ENCODE measurements at places on chromosomes 7 and 10.

GRCh38 chr7:55046582-55047342 is 27.9 kb downstream of the EGFR start:
- no peak for DNase-seq

DNA sequence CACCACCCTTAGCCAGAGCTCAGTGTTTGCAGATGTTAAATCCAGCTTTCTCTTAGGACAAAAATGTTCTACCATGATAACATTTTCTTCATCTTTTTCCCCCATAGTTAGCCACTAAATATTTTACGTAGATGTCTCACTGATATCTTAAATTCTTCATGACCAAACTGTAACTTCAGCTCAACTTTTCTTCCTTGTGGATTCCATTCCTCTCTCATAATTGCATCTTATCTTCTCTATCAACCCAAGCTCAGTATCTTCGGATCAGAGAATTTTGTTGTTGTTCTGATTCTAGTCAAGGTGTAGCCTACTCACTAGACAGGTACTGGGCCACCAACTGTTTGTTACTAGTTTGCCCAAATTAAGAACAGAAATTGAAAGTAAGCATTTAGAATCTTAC is 60.2 kb downstream of the SHOC2 start:
- no peak for DNase-seq

DNA sequence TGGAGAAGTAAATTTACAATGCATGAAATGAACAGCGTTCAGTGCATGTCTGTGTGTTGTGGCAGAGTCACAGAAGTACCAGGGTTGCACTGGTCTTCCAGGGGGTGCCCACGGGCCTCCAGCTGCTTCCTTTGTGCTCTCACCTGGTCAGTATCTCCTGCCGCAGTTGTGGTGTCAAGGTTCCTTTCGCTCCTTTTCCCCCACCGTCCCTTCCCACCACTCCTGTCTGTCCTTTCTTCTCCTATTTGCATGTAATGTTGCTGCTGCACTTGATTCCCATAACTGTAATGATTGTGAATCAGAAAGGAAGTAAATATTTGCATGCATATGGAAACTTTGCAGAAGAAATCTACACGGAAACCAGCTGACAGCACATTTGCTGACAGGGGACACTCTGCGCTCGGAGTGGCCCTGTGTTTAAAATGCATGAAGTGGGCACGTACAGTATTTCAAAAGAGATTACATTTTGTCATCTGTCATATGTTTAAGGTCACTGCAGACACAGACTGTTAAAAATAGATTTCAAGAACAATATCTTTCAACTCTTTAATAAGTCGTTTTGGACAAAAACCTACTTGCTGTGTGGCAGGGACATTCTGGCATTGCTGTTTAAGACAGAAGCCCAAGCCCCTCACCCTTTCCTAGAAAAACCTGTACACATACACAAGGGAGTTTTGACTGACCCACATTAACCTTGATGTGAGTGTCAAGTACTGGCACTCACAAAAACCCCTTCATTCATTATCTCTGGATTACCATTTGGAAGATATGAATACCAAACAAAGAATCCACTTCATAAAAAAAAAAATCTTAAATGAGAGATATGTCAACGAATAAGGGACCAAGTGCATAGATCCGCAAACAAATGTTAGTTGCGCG is 336.7 kb upstream of the KLF6 start:
- no peak for DNase-seq

DNA sequence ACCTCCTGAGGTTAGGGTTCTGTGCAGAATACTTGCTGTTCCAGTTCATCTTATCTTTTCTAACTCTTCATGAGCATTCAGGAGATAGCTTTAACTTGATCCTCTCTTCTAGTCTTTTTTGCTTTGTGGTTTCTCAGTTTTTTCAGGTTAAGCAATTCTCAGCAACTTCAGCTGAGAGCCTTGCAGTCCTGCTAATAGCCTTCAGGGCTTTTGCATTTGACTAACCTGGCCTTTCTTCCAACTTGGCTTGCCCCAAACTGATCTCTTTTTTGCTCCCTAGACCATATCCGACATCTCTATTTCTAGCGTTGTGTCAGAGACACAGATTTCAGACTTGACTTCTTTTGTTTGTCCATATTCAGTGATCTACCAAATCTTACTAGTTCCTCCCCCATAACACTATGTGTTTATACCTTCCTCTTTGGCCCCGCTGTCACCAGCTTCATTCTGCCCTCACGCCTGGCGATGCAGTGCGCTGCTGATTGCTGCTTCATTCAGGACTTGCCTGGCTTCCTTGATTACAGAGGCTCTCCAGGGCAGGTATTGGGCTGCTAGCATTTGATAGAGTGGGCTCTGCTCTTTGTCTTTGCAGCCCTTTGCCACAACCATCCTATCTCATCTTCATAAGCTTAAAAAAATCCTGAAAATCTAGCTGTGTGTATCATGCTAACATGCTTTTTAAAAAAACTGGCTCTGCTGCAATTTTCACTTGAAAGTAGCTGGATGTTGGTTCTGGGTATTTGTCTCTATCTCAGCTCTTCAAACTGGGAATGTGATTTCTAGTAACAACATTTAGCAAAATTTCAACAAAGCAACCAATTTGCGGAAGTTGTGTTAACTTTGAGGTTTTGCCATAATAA is 9.6 kb downstream of the CUL1 start:
- no peak for DNase-seq

DNA sequence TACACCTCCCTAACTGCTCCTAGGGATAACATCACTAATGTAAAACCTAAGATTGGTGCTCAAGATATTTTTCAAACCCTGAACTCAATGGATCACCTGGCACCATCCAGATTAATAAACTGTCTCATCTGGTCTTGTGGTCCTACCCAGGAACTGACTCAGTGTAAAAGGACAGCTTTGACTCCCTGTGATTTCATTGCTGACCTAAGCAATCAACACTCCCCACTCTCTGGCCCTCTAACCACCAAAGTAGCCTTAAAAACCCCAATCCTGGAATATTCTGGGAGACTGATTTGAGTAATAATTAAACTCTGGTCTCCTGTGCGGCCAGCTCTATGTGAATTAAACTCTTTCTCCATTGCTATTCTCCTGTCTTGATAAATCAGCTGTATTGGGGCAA is 6.2 kb upstream of the USP54 start:
- DNase-seq = no peak

DNA sequence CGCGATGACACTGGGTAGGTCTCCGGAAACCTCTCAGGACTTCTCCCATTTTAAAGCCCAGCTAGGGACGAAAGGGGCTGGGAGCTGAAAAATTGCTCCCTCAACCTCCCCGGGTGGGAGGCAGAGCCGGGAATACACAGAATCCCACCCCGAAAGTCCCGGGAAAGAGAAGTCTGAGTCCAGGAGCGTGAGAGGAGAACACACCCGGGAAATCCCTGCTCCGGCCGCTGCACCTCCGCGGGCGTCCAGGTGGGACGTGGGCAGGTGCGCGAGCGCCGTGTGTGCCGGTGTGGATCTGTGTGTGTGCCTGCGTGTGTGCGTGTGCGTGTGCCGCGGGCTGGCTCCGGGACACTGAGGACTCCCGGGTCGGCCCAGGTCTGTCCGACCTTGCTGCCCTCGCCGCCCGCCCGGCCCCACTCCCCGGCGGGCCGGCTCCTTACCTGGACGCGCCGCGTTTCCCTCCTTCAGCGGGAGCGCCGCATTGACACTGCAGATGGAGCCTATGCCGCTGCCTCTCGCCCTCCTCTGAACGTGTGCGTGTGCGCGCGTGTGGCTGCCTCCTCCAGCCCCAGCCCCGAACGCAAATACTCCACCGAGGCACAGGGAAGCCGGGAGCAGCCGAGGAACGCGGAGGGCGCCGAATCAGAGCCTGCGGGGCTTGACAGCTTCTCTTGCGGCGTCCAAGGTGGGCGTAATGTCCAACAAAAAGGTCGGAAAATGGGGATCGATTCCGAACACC is at the start of gene PLXNA4:
Gene PLXNA4, minus strand, starts transcription at position 489 of the 739 bp plus-strand sequence. CDS start 67,777 bp downstream, outside the sequence.
- DNase-seq = no peak

DNA sequence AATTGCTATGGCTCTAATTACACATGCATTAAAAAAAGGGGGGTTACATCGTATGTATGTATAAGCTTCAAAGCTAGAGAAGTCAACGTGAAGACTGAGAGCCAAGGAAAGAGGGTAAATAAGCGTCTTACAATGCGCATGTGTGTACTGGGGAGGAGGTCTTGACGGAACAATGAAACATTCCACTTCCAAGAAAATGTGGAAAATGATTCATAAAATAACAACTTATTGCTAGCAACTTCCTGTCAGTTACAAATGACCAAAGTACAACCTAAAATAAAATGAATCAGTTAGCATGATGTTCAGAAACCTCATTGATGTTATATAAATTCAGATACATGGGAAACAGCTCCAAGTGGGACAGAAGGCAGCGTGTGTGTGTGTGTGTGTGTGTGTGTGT is 104.1 kb upstream of the RHEB start:
- no peak for DNase-seq

DNA sequence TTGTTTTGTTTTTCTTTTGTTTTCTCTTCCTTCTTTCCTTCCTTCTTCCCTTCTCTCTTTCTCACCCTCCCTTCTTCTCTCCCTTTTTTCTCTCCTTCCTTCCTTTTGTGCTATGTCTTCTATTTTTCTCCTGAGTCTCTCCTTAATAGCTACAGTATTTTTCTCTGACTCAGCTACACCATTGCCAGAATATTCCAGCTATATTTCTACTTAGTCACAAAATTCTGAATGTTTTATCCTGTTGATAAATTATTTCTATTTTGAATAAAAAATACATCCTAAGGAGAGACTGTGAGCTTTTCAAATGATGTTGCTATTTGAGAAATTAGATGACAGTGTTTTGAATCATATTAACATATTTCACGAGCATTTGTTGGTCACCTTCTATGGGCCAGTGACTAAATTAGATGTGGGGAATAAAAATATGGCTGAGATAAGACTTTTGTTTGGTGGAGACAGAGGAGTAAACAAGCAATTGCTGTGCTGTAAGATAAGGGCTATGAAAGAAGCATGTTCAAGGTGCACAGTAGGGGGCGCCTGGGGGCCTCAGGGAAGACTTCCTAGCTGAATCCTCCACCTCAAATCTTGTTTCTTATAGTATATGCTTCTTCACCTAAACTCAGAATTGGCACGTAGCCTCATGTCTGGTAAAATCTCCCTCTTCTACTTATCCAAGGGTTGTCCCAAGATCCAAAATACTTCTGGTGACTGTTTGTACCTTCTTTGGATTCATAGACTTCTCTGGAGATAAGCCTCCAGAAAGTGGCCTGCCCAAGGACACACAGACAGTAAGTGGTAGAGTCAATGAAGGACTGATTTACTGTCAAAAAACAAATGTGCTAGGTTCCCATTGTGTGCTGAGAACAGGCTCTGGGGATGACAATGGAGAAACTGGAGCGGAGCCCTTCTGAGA is 115.5 kb upstream of the CREB5 start:
- DNase-seq = peak; percentile 36

DNA sequence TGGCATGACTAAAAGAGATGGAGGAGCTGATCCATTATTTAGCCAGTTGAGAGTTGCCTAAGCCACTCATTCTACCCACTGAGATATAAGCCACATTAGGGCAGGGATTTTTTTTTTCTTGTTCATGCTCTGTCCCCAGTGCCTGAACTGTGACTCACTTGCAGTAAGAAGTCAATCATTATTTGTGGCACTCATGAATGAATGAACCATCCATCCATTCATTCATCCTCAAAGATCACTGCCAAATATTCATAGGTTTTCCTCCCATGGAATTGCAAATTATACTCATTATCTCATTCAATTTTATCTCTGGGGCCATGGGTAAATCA is 22.8 kb upstream of the ARID5B start:
- DNase-seq = no peak

- no peak for DNase-seq
Observed at GRCh38 chr7:87345962-87346371, 503 bp downstream of the CROT start.

DNA sequence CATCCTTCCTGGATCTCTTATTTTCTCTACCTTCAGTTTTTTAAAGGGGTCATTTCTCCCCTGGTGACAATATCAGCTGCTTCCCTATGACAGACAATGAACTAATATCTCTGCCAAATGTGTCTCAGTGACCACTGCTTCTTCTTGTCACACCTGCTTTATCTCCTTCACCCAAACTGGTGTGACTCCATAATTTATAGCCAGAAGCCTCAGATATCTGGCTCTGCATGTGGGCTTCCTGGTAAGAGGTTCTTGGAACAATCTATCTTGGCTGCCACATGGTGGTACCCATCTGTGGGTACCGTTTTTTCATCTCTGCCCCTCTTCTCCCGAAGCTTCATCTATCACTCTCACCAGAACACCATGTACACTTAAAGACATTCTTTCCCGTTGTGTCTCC is 37.0 kb downstream of the CPVL start:
- DNase-seq = no peak

DNA sequence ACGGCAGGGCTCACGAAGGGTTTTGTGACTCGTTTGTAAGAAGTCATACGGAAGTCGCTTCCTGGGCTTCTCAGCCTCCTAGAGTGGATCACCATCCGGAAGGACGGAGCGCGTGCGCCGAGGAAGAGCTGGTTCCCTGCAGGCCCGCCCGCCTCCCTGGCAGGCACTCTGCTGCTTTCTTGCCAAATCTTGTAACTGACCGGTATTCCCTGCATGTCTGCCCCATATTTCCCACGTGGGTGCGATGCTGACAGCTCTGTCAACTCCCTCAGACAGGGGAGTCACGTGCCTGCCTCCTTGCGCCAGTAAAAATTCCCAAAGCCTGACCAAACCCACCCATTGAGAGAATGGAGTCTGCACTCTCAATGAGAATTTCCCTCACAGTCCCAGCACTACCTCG is 12.7 kb downstream of the SHH start:
- DNase-seq = no peak

- no peak for DNase-seq
Observed at GRCh38 chr10:102627291-102627735, 17.0 kb upstream of the TRIM8 start.

- DNase-seq = no peak
Observed at GRCh38 chr10:12594448-12594944, 245.1 kb downstream of the CAMK1D start.

DNA sequence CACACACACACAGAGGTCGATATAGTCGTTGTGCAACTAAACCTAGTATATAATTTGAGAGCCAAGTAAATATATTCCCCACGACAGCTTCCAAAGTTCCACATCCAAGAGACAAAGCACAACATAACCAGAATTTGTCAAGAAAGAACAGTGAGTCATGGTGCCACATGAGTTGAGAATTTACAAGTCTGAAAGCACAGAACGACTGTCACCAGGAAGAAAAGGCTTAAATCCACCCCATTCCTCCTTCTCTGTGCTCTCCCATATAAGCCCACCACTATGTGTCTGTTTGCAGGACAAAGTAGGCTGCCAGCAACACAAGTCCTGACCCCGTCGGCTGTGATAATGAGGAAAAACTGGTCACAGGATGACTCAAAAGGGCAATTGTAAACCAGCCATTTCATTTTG is 32.8 kb downstream of the GSAP start:
- DNase-seq = no peak

- no peak for DNase-seq
Observed at GRCh38 chr7:80637911-80638765, at the start of gene CD36. TSS of gene CD36 (plus strand) at chr7:80638642. CDS start at chr7:80646741, 8,099 bp downstream.

DNA sequence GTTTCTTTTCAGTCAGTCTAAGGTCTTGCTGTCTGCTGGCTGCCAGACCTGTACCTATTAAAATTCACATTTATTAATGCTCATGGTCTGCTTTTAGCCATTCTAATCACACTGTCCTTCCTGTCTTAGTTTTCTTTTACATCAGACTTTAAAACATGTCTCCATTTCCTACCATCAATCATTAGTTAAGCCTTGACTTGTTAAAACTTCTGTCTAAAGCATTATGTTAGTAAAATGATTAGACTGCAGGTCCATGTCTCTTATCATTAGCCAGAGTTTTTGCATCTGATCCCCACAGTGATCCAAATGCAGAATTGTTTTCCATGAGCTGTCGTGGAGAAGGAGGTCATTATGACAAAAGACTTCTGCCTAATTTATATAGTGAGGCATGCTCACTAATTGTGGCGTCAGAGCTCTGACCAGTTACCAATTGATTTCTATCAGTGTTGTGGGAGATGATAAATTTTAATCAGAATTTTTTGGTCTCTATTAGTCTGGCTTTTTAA is 226.5 kb downstream of the DKK1 start:
- DNase-seq = no peak

Measured in RKO (cell line).